ENCODE measurements at places on chromosomes 5 and 9.

DNA sequence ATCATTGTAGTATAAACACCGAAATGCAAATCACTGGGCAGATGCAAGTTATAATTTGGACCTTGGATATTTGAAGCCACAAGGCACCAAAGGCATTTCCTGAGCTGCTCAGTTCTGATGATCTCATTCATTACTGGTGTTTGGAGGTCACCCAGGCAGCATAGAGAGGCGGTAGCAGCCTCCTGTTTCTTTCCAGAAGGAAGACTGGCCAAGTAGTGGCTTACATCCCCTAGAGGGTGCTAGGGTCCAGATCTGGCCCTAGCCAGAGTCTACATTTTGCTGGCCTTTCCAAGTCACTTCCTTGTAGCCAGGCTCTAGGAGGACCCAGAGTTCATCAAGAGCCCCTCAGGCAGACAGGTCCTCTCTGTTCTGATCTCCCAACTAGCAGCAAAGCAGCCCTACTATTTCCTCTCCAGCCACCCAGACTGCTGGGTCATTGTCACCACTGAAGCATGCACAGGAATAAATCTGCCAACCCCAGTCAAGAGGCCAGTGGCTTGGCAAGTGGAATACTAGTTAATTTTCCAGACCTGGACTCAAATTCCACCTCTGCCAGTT is 33.4 kb upstream of the TTC1 start:
- no peak for DNase-seq

- no peak for DNase-seq
Measured at GRCh38 chr5:93585767-93586385, 2.9 kb downstream of the NR2F1 start.

- DNase-seq: no peak
Measured at GRCh38 chr9:81132318-81132717, 557.0 kb downstream of the TLE1 start.

DNA sequence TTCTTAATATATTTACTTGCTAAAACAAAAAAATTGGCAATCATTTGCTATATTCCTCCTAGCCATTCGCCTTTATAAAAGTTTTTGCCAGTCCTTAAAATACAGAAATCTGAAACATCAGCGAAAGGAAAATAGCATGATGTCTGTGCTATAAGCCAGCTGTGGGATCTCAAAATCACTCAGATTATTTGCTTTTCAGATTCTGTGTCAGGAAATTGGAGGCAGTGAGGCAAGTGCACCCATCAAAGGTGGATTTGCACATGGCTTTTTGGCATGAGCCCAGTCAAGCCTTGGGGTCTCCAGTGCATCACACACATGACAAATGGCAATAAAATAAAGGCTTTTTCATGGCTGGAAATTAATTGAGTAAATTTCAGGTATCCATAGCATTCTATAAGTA is 196.8 kb upstream of the DAPK1 start:
- no peak for DNase-seq

DNA sequence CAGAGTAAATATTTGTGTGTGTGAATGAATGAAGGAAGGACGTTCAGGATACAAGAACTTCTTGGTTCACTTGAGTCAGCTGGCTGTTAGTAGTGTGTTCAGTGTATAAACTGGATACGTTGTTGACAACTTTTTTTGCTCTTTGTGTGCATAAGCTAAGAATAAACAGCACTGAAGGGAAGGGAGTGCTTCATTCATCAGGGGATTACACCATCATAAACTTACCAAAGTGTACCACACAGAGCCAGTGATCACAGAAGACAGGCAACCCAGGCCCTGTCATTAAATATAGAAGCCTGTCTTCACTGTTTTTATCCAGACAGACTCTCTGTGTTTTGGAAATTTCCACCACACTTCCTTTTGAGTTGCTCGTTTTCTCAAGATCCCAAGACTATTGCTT is 55.5 kb upstream of the MEF2C start:
- no peak for DNase-seq

DNA sequence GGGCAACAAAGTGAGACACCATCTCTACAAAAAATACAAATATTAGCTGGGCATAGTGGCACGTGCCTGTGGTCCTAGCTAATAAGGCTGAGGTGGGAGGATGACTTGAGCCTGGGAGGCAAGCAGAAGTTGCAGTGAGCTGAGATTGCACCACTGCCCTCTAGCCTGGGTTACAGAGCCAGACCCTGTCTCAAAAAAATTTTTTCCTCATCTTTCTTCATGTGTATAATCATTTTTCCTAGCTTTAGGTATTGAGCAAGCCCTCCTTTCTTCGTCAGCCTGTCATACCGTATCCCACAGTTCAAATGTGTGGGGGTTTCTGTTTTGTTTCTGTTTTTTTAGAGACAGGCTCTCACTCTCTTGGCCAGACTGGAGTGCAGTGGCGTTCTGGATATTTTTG is 41.3 kb downstream of the EHMT1 start:
- no peak for DNase-seq

- no peak for DNase-seq
Measured at GRCh38 chr9:19568946-19569345, 160.1 kb downstream of the ACER2 start.

DNA sequence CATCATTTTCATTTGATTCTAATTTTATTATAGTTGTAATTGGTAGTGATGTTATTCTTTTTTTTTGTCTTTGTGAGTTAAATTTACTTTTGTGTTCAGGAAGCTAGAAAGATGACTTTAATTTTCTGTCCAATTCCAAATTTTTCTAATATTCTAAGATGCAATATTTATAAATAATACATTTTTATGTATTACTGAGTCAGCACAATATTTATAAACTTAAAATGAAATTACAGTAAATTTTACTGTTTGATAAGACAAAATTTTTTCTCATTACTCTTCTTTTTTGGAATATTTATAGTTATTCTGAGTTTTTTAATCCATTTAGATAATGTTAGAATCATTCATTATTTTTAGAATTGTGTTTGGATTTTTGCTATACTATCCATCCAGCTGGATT is 1637.9 kb upstream of the ACO1 start:
- no peak for DNase-seq

DNA sequence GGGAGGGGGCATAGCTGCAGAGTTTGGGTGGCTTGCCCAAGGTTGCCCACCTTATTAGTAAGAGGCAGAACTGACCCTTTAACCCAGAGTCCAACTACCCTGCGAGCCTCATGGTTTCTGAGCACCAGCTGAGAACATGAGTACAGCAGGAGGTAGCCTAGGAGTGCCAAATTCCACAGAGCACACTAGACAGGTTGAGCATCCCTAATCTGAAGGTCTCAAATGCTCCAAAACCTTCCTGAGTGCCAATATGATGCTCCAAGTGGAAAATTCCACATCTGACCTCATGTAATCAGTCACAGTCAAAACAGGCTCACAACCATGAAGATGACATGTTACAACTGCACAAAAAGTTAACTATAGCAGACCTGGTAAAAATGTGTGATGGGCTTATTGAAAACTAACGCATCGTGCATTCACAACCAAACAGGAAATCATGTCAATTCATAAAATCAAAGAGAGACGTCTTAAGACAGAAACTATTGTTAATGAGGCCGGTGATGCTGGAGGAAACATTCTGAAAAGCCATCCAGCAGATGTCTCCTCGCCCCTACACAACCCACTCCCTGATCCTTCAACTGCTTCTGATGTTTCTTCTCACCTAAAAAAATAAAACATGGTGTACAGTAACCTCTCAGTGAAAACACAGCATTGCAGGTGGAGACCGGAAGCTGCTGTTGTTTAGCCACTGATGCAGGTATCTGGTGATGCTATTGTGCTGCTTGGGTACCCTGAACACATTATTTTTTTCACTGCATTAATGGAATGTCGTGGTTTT is 25.0 kb downstream of the PTCH1 start:
- no peak for DNase-seq

- no peak for DNase-seq
Measured at GRCh38 chr9:73743826-73744225, 592.2 kb downstream of the ANXA1 start.

DNA sequence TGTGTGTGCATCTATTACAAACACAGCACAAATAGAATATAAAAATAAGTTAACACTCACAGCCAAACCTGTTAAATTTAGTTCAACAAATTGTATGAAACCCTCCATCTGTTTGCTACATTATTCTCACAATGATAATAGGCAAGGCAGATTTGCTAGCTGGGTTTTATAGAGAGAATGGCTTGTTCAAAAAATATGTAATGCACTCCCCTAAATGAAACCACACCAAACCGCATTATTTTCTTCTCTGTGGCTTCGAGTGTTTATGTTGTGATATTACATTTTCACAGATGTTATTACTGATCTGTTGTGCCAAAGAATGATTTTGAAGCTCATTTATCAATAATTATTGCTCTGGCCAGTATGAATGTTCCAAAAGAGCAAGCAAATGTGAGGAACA is 92.9 kb downstream of the SPATA31D1 start:
- DNase-seq: no peak

- DNase-seq: no peak
Measured at GRCh38 chr9:117044241-117044640, 357.1 kb downstream of the TRIM32 start.

- DNase-seq: no peak
Measured at GRCh38 chr5:167271511-167271910, 1019.9 kb upstream of the WWC1 start.

GRCh38 chr9:105091004-105091640 is 153.3 kb upstream of the SLC44A1 start:
- no peak for DNase-seq

DNA sequence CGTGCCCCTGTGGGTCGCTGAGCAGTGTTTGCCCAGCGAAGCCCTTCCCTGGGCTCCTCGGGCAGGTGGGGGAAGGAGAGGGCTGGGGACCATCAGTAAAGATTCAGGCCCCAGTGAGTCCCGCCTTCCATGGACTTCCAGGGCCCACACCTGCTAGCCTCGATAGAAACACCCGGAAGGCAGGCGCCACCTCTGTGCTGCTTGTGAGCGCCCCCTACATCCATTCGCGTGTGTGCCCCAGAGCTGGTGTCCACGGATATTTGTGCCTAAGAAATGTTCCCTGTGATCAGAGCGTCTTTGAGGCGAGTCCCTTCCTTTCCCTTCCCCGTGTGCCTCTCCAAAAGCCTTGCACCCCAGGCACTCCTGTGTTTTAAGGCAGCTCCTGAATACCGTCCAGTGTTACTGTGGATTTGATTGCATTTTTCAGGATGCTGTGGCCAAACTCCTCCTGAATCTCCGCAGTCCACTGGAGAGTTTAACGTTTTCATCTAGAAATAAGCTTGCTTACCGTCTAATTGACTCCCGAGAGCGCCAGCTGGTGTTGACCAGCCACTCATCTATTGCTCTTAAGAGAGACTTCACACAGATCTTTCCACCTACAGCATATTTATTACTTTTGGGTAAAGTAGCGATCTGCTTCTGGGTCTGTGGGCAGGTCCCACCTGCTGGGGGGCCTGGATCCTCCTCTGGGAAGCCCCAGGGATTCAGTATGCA is 101.4 kb downstream of the COL5A1 start:
- DNase-seq: no peak

DNA sequence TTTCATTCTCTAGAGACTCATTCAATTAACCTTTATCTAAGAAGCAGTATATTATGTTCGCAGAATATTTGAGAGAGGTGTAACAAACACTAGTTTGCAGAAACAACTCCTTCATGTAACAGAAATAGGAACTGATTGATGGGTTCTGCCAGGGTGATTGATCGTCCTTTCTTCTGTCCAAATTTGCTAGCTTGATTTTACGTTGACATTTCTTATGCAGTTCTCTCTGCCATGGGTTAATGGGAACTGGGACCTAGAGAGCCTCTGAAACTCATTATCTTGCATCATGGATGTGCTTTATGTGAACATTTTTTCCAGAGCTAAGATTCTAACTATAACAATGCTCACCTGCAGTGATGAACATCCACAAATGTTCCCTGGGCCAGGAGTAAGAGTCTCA is 107.0 kb downstream of the SLC24A2 start:
- no peak for DNase-seq

DNA sequence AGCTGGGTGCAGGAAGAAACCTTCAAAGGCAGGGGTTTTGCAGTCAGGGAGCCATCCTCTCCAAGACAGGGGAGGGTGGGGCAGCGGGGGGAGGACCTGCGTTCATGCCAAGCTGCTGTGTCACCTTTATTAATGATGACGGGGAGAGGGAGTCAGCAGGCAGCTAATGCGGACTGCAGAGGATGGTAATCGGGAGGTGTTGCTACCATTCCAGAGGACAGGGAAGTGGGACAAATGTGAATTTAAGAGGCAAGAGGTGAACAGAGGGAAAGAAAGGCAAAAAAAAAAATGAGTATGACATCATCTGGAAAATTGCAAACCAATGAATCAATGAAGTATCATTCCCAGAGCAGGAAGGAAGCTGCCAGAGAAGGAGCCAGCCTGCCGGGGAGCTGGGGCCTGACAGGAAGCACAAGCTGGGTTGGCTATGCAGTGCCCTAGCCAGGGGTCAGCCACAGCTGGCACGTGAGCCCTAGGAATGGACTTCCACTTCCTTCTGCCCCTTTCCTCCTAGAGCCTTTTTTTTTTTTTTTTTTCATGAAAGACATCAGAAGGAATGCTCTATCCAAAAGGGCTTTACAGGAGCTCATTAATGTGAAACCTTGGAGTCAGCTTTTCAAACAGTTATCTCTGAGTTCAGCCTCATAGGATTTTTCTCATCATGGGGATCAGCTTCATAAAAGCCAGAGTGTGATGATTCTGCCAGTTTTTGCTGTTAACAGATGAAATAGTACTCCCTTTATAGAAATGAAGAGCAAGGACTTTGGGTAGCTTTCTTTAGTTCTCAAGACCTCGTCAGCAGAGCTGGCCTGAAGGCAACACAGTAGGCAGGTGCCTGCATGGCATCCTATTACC is 9.2 kb downstream of the INSYN2B start:
- DNase-seq: peak; percentile 27

DNA sequence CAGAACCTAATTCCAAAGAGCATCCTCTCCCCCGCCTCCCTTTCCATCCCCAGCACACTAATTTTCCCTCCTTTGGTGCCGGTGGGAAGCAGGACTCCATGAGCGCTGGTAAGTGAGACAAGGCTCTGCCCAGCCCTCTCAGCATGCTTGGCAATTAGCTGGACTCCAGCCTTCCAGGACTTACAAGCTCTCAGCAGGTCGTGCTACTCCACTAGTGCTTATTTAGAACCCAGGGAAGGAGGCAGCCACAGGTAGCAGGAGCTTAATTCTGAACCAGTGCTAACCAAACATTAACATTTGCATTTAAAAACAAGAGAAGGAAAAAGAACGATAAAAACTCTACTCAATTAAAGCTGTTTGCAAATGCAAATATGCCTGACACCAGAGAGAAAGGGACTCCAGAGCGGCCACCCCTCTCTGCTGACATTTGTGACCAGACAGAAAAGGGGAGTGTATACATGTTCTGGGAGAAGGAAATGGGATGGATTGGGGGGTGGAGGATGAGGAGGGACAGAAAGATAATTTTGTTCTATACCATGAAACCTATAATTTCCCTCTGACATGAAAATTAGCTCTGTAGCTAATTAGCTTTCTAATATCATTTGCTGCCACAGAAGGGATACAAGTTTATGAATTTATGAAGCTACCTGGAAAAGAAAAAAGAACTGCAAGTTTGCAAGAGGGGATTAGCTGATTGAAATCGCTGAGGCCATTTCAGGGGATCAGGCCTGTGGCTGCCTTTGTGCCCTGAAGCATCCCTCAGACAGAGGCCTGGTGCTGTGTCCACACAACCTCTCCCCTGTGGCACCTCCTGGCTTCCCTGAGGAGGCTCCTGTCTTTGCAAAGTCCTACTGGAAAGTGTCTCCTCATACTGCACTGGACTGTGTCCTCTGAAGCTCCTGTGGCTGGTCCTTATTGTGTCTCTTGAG is 266.3 kb downstream of the SEC61B start:
- DNase-seq: no peak
